ENCODE measurements at places on chromosomes 1 and 21.

DNA sequence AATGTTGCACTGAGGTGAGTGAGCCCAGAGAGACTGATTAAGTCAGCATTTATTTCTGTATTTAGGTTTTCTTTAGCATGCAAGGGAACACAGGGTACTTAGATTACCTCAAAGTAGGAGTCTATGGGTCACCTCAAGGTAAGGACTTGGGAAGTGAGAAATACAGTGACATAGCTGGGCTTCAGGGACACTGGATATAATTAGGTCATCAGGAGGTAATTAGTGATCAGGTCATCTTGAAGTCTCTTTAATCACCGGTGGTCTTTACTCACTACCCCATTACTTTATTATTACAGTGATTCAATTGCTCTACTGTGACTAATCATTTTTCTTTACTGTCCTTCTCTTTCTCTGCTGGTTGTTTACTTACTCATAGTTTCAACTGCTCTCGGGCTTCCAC lies 59.9 kb upstream of the KCNK1 start:
- DNase-seq, result no peak

- no peak for DNase-seq
Observed at GRCh38 chr1:1462318-1462966, 9.1 kb upstream of the ATAD3B start.

GRCh38 chr1:237033804-237034203 lies 8.2 kb upstream of the RYR2 start:
- no peak for DNase-seq

- no peak for DNase-seq
Observed at GRCh38 chr1:33563699-33564098, 91.3 kb downstream of the ZSCAN20 start.

GRCh38 chr21:15289896-15290841 lies 225.4 kb upstream of the NRIP1 start:
- DNase-seq, result peak; percentile 31

GRCh38 chr1:7942214-7942921 lies 1.7 kb upstream of the TNFRSF9 start:
- peak; percentile 46 for DNase-seq

- DNase-seq, result no peak
Observed at GRCh38 chr1:177933881-177934280, 36.0 kb downstream of the SEC16B start.

DNA sequence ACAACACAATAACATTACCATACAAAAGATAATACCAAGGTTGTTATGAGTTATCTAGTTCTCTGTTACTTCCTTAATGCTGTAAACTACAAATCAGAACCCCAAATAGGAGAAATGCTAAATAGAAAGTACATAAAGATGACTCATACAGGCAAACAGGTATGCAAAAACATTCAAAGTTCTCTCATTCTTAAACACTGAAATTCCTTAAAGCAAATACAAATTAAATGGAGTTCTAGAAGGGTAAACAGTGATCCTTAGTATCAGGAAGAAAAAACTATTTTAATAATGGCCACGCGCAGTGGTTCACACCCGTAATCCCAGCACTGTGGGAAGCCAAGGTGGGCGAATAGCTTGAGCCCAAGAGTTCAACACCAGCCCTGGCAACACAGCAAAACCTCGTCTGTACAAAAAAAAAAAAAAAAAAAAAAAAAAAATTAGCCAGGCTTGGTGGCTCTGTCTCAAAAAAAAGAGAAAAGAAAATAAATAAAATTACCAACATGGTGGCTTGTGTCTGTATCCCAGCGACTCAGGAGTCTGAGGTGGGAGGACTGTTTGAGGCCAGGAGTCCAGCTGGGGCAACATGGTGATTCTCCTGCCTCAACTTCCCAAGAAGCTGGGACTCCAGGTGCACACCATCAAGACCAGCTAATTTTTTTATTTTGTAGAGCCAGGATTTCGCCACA lies 17.5 kb downstream of the FBXO42 start:
- DNase-seq, result no peak

- no peak for DNase-seq
Observed at GRCh38 chr1:46298387-46298786, 5.0 kb downstream of the LRRC41 start.

DNA sequence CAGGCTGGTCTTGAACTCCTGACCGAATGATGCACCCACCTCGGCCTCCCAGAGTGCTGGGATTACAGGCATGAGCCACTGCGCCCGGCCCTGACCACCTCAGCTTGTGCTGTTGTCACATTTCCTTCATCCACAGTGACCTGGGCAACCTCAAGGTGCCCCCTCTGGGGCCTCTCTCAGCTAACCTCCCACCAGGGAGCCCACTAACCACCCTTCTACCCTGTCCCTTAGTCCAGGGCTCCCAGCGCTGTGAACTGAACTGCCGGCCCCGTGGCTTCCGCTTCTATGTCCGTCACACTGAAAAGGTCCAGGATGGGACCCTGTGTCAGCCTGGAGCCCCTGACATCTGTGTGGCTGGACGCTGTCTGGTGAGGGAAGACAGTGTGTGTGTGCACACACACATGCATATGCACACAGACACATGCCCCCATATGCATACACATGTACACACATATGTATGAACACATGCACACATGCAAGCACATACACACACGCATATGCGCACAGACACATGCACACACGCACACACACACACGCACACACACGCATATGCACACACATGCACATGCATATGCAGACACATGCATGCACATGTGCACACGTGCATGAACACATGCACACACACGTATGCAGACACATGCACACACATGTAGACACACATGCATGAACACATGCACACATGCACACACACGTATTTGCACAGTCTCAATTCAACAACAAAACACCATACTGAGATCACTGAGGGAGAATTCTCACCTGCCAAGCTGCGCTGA lies 6.2 kb downstream of the ADAMTSL4 start:
- DNase-seq, result no peak

GRCh38 chr1:10741696-10742095 lies 54.8 kb downstream of the CASZ1 start:
- no peak for DNase-seq

- peak; percentile 41 for DNase-seq
Observed at GRCh38 chr1:118154220-118154619, 30.8 kb downstream of the SPAG17 start.

DNA sequence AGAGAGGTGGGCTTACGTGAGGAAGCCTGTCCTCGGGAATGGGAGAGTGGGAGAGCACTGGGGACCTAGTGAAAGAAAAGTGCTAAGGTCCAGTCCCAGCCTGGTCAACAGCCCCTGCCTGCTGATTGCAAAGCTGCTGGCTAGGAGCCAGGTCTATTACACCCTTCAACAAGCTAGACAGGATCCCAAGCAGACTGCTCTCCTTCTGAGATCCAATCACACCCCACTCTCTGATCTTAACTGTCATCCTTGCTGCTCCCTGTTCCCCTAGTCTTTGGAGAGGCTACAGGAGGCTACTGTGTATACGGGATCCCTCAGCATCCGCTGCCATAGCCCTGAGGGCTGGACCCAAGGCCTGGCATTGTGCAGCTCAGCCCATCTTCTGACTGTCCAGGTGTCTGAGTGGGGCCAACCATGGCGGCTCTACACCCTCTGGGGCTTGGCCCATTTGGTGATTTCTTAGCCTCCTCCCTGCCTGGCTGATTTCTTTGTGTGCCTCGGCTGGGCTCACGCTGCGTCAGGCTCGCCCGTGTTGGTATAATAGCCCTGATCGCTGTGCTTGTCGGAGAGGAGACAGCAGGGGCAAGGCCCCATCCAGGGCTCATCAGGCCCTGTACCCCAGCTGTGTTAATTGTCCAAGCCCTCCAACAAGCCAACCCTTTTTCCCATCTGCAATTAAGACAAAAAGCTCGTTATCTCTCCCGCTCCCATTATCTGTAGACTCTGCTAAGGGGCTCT lies 43.9 kb downstream of the NAV1 start:
- DNase-seq, result no peak

DNA sequence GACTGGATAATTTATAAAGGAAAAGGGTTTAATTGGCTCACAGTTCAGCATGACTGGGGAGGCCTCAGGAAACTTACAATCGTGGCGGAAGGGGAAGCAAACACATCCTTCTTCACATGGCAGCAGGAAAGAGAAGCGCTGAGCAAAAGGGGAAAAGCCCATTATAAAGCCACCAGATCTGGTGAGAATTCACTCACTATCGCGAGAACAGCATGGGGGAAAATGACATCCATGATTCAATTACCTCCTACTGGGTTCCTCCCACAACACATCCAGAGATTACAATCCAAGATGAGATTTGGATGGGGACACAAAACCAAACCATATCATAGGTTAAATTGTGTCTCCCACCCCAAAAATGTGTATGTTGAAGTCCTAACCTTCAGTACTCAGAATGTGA lies 491.7 kb downstream of the SETD4 start:
- no peak for DNase-seq

DNA sequence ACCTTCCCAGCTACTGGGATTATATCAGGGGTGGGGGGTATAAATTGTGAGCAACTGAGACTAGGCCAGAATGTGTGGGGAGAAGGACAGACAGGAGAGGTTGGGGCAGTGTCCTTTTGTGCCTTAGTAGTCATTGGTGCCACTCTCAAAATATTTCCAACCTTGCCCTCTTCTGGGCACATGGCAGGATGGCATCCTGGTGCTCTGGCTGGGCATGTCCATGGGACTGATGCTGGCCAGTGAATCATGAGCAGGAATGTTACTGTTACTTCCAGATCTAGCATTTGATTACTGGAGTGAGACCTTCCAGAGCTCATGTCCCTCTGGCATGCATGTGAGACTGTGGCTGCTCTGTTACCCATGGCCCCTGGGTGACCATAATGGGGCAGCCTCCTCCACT lies 151.2 kb downstream of the MATN1 start:
- DNase-seq, result no peak

All from SK-MEL-5 (cell line).